ENCODE measurements at places on chromosomes 7 and 10.

GRCh38 chr7:69598487-69599285 lies 411 bp downstream of the AUTS2 start:
- DNase-seq: peak; percentile 67

GRCh38 chr10:96978621-96979154 lies 146.6 kb downstream of the LCOR start:
- DNase-seq: no peak

DNA sequence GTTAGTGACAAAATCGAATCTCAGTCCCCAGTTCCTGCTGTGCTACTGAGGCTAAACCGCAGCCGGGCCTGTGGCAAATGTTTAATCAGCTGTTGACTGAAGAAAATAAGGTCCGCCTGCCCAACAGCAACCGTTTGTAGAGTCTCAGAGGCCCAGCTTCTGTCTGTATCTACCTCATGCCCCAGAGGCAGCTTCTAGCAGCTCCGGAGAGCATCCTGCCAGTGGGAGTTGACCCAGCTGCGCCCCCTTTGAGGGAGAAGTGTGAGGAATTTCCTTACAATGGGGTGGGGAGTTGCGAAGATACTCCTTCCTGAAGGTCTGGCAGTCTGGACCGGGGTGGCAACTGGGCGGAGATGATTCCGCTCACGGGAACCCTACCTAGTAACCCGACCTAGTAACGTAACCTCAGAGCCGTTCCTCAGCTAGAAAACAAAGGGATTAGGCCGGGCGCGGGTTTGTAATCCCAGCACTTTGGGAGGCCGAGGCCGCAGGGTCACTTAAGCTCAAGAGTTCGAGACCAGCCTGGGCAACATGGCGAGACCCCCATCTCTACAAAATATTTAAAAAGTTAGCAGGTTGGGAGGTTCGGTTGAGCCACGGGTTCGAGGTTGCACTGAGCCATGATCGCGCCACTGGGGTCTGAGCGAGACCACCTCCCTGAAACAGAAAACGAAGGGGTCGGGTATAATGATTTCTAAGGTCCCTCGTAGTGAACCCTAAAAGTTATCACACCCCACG lies 846 bp upstream of the ZNF775 start:
- DNase-seq: peak; percentile 97

DNA sequence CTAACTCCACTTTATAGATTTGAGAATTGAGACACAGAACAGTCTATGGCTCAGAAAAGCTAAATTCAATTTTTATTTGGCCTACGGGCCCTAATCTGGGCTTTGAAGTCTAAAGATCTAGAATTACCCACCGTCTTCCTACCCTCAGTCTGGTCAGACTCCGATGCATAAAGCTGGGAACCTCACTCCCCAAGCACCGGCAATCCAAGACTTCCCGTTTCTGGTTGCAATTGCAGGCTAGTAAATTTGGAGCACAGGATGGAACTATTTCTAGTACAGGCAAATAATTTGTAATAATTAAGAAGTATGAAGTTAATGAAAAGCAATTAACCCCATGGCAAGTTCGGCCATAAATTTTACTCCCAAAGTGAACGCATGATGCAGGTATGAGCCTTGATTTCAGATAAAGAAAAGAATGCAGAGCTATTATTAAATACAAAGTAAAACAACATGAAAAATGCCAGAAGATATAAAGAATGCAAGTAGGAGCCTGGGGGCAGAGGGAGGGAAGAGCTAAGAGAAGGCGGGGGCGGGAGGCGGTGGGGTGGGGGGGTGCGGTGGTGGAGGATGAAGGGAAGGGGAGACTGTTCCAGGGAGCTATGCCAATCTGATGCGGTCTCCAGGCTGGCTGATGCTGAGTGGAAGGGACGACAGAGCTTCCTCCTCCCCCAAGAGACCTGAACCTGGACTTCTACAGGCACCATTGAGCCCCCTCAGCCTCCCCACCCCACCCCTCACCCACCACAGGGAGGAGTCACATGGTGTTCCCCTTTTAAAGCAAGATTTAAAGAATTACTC lies 45.1 kb downstream of the BPGM start:
- no peak for DNase-seq

DNA sequence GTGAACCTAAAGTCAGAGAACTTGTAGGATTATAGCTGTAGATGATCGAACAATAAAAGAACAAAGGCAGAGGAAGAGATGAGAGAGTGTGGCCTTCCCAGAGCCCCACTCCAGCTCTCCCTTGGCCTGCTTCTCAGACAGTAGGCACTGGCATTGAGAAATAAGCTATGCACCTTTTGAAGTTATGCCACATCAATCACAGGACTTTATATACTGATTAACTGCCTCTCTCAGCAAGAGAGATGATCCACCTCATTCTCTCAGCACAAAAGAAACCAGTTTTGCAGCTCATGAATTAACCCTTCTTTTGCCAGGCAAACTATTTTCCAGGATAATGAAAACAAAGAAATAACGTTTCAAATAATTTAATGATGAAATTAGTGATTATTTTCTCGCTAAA lies 22.0 kb upstream of the CTTNBP2 start:
- no peak for DNase-seq

DNA sequence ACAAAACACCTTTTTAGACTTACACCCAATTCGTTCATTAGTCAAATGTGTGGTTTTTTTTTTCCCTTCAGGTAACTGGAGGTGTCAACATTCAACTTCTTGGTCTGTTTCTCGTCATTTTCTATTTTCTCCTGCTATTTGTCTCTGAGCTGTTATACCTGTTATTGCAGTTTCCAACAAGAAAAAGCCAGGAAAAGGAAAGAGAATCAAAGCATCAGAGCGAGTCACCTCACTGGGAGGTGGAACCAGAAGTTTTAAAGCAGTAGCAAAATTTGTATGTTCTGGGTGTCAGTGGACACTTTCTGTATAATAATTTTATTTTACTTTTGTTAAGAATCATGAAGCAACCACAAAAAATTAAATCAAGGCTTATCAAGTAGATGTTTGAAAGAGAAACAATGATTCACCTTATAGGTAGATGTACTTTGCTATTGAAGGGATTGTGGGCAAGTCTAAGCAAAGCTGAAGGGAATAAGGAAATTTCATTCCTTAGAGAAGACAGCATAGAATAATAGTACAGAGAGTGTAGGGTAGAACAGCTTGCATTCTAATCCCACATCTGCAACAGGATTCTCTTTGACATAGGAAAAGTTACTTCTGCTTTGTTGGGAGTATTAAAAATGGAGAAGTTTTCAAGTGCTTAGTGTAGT lies 675.8 kb downstream of the PCDH15 start:
- DNase-seq: no peak

- no peak for DNase-seq
These were observed 618.6 kb downstream of the SUGCT start for GRCh38 chr7:40753455-40753854.

DNA sequence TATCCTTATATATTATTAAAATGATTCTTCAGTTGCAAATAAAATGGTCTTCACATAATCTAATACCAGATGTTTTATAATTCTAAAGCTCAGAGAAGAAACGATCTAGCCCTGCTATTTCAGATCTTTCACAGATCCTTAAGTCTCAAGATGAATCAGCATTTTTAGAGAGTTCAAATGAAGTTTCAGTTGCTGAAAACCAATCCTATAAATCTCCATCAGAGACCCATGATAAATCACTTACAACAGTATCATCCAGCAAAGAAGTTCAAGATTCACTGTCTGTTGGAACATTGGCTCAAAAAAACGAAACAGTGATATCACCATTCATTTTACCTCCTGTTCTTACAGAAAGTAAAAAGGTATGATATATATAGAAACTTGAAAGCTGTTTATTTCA lies 137.0 kb downstream of the CCDC7 start:
- no peak for DNase-seq

- DNase-seq: no peak
These were observed 43.7 kb downstream of the MKLN1 start for GRCh38 chr7:131371411-131371810.

GRCh38 chr7:151614019-151614418 lies 94.3 kb upstream of the RHEB start:
- no peak for DNase-seq

DNA sequence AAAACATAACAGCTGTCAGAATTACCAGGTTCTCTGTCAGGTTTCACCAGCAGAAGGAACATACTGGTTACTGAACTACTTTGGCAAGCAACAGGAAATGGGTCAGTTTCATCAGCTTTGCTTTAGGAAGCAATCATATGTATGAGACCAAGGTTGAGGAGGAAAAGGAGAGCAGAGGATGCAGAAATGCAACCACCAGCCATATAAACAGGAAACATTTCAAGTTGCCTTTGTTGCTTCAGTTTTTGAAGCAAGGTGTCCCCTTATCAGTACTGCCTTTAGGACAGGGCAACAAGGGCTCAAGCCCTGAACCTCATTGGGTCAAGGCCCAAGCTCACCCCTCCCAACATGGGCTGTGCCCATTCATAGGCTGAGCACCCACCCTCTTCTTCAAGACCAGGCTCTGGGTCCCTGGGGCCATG lies 10.2 kb downstream of the HIPK2 start:
- DNase-seq: no peak

DNA sequence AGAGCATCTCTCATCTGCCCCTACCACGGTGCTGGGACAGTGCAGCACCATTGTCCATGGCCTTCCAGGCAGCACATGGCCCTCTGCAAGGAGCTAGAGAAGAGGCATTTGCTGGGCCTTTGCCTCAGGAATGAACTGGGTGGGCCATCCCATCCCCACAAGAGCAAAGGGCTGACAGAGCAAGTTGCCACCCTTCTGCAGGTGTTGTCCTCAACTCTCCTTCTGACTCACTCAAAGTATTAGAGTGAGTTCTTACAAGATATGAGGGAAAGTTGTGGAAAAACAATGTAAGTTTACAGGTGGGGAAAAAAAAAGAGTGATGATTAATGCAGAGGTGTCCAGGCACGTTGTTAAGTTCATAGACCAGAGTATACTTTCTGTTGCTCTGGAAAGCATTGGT lies 261.2 kb downstream of the SKIDA1 start:
- no peak for DNase-seq

GRCh38 chr10:89926736-89927135 lies 225.3 kb downstream of the KIF20B start:
- DNase-seq: no peak

- no peak for DNase-seq
These were observed 79.0 kb upstream of the LSM8 start for GRCh38 chr7:118104812-118105441.

DNA sequence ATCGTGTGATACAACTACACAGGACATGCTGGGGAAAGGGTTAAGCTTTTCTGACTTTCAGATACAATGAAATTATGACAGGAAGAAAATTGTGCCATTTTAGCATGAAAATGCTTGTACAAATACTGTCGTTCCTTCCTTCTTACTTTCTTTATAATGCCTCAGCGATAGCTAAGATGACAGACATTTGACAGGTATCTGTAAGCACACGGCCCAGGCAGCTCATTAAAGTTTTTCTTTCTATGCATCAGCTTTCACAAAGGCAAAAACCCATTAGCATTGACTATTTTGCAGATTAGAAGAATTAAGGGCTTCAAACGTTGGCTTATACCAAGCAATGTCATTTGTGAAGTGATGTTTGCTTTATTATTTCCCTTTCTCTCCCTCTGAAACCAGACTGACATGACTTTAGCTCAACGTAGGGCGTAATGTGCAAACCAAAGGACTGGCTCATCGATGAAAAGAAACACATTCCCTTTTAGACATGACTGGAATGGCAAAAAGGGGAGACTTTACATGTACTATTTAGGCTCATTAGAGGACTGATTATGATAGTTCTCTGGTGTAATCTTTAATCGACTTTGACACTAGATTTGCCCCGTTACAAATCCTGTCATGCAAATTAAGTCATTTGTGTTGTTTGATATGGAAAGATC lies 258.4 kb upstream of the SP8 start:
- no peak for DNase-seq

- DNase-seq: no peak
These were observed 146.2 kb downstream of the ARHGAP22 start for GRCh38 chr10:48458662-48459048.

DNA sequence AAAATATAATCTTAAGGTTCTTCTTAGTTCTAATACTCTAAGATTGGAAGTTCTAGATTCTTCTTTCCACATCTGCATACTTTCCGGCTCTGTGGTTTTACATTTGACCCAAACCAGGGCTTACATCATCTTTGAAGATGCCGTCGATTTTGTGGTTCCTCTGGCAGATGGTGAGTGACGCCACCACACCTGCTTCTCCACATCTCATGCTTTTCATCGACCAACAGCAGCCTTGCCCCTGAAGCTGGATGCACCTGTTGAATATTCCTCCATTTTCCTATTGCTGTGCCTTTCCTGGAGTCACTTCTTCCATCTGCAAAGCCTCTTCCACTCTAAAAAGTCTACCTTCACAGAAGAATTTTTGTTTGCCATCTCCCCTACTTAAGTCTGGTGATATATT lies 121.3 kb downstream of the PRKCQ start:
- DNase-seq: no peak

GRCh38 chr10:128518000-128518399 lies 391.8 kb upstream of the MKI67 start:
- no peak for DNase-seq

DNA sequence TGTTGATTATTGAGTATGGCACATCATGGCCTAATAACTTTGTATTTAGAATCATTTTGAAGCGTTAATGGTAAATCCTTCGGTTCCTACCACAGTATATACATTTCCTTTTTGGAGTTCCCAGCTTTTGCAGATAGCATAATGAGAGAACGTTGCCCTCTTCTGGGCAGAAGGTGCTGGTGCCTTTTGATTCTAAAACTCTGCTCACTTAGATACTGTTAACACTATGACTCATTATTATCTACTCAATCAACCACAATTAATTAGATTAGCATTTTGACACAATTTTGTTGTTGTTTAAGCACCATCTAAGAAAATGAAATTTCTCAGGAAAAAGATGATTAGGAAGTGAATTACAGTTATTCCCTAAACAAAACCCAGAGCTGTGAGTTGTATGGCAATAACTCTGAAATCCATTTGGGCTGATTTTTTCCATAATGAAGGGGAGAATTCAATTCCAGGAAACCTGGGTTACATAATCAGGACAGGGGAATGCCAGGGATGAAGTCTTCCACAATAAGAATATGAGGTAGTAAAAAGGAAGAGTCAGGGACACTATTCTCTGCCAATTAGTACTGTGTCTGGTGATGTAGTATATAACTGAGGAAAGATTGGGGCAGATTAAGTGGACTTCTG lies 11.5 kb upstream of the DLD start:
- DNase-seq: peak; percentile 45

- DNase-seq: no peak
These were observed 4.9 kb upstream of the ADIRF start for GRCh38 chr10:86963341-86963919.

DNA sequence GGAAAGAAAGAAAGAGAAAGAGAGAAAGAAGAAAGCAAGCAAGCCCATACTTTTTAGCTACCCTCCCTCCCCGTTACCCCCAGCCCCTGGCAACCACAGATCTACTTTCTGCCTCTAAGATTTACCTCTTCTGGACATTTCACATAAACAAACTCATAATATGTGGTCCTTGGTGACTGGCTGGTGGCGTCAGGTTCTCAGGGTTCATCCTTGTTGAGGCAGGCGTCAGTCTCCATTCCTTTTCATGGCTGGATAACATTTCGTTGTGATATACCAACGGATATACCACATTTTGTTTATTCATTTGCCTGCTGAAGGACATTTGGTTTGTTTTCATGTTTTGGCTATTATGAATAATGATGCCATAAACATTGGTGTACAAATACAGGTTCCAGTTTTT lies 30.5 kb downstream of the CDH23 start:
- no peak for DNase-seq

GRCh38 chr7:4742852-4743251 lies 32.6 kb upstream of the AP5Z1 start:
- no peak for DNase-seq

GRCh38 chr10:129605266-129605985 lies 138.4 kb downstream of the MGMT start:
- no peak for DNase-seq

All from ELF-1 (cell line).